Activated CD4-positive, alpha-beta T cell treated with anti-CD3 and anti-CD28 coated beads for 4 hours (primary cell): ENCODE measurements at places on chromosomes 5 and 9.
A peak's percentile ranks its signal among the peaks of the same experiment; 100 is the strongest.

GRCh38 chr9:132802121-132802795 lies 75.8 kb downstream of the AK8 start:
- no peak for DNase-seq

DNA sequence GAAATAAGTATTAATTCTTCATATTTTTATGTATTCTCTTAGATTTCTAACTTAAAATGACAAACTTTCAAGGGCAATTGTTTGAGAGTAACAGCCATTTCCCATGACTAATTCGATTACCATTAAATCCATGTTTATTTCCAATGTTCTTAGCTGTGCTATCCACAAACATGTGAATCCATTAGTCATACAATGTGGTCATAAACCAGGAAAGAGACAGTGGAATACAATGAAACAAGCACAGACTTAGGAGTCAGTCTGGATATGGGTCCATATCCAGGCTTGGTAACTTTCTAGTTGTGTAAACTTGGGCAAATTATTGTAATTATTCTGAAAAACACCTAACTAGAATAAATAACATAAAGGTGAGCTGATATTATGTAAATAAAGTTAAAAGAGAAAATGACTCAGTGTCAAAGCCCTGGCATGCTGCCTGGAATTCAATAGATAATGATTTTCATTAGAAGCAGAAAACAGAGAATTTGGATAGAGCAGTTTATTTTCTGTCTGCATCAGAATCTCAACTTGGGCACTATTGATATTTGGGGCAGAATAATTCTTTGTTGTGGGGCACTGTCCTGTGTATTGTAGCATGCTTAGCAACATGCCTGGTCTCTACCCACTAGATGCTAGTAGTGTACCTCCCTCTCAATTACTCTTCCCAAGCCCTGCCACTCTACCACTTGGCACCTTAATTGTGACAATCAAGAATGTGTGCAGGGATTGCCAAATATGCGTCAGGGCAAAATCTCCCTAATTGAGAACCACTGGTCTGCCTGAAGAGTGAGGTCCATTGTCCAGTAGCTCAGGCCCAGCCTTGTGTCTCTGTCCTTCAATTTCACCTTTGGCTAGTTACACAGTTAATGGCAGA lies 44.7 kb upstream of the SLC27A6 start:
- no peak for DNase-seq

GRCh38 chr9:124440786-124441185 lies 9.5 kb upstream of the ADGRD2 start:
- DNase-seq: no peak

DNA sequence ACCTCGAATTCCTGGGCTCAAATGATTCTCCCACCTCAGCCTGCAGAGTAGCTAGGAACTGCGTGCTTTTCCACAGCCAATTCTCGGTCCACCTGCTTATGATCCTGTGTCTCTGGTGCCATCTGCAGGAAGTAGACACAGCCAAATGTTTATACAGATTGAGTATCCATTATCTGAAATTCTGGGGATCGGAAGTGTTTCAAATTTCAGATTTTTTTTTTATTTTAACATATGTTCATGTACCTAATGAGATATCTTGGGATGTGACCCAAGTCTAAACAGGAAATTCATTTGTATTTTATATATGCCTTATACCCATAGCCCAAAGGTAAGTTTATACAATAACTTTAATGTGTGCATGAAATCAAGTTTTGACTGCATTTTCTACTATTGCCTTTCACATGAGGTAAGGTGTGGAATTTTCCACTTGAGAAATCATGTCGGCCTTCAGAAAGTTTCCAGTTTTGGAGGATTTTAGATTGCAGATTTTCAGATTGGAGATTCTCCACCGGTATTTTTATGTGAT lies 89.5 kb downstream of the ESM1 start:
- no peak for DNase-seq

DNA sequence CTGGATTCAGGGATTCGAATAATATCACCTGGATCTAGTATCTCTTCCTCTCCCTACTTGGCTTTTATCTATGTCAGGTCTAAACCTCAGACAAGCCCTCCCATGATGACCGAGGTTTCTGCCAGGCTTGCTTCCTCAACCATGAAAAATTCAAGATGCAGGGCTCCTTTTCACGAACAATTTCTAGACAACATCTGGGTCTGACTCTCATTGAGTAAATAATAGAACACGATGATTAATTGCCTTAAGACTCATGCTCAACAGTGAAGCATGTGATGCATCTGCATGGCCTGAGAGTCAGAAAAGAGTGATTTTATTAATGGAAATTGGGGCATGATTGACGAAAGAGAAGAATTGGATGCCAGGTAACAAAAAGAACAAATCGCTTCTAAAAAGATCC lies 277.2 kb upstream of the ZNF608 start:
- DNase-seq: no peak

- DNase-seq: no peak
These were observed 93.6 kb downstream of the TTLL11 start for GRCh38 chr9:121999556-121999955.

- DNase-seq: no peak
These were observed 376.3 kb upstream of the ACTBL2 start for GRCh38 chr5:57858905-57859304.

DNA sequence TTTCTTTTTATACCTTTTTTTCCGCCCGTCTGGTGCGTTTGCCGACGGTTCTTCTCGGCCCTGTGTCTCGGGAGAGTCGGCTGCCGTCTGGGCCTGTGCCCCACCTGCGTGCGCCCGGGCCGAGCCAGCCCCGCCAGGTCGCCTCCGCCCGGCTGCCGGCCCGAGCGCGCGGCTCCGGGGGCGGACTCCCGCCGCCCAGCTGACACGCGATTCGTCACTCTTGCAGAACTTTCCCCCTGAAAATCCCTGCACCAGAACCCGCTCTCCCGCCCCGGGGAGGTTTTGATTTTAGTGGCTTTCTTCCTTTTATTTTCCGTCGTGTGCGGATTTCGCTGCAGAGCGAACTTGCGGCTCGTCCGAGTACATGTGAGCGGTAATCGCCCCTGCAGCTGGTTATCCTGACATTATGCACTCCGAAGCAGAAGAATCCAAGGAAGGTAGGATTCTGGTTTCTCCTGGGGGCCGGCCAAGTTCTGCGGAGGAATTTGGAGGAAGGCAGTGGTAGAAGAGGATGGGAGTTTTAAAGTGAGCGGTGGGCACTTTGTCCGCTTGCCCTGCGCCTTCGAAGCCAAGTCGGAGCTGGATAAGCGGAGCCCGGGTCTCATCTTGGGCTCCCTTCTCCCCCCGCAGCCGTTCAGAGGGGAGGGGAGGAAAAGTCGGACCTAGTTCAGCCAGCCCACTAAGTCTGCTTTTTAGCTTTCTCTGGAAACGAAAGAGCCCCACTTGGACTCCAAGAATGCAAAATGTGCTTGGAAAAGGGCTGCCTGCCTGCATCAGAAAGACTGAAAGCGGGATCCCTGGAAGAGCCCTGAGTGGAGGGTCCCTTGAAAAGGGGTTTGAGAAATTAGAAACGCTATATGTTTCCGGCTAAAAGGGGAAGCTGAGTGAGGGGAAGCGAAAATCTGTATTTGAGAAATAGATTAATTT lies at the start of gene TNFAIP8:
TSS of gene TNFAIP8 (plus strand) at position 335 of the 927 bp plus-strand sequence. CDS start at position 407, 72 bp downstream.
- DNase-seq: peak; percentile 81

- DNase-seq: no peak
These were observed 34.3 kb downstream of the GPR107 start for GRCh38 chr9:130088051-130088450.

GRCh38 chr5:63803165-63803564 lies 159.1 kb downstream of the HTR1A start:
- no peak for DNase-seq
